ENCODE measurements at places on chromosomes 6 and 20.
A peak's percentile ranks its signal among the peaks of the same experiment; 100 is the strongest.

DNA sequence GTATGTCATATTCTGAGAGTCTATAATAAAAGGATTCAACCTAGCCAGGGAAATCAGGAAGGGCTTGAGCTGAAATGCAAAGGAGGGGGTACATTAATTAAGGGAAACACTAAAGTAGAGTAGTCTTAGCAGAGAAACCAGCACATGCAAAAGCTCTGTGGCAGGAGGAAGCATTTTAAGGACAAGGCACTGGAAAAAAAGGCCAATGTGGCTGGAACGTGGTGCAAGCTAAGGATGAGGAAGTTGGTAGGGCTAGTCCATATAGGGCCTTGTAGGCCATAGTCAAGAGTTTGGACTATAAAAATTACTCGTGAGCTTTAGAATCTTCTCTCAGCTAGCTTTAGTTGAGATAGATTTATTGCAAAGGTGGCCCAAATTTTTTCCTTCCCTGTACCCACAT is 75.2 kb upstream of the TOP1 start:
- no peak for DNase-seq

DNA sequence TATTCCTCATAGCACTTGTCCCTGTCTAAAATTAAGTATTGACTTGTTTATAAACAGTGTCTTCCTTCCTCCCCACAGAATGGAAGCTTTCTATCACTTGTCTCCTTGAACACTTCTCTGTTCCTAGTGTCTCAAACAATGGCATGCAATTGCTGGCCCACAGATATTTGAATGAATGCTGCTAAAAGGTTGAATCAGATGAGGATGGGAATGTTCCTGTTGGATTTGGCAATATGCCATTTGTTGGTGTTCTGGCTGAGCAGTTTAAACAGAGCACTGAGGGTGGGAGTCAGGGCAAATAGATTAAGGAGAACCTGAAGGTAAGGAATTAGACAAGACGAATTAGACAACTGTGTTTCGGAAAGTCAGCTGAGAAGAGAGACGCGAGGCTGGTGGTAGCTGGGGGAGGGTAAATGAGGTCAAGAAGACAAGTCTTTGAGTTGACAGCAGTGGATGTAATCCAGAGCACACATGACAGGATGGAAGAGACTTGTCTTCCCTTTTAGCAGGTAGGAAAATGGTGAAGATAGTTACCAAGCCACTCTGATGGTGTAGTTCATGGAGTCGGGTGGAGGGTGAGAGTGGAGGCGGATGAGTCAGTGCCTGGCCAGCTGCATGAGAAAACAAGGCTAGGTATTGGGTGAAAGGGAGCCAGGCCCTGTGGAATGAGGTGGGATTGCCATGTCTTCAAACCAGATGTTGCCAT is 58.3 kb upstream of the GNRH2 start:
- no peak for DNase-seq

DNA sequence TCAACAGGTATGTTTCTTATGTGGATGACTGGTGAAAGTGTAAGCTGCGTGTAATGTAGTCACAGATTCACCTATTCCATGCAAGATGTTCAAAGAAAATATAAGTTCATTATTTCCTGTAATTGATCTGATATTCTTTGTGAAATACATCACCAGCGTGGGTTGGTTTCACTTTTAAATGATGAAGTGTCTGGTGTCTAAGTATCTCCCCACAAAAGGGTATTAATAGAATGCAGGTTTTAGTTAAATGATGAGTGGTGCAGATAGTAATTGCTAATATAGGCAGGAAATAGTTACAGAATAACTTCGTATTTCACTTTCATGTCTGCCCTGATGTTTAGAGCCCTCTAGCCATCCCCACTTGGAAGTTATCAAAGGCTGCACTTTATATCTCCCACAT is 22.2 kb downstream of the PGBD1 start:
- no peak for DNase-seq

DNA sequence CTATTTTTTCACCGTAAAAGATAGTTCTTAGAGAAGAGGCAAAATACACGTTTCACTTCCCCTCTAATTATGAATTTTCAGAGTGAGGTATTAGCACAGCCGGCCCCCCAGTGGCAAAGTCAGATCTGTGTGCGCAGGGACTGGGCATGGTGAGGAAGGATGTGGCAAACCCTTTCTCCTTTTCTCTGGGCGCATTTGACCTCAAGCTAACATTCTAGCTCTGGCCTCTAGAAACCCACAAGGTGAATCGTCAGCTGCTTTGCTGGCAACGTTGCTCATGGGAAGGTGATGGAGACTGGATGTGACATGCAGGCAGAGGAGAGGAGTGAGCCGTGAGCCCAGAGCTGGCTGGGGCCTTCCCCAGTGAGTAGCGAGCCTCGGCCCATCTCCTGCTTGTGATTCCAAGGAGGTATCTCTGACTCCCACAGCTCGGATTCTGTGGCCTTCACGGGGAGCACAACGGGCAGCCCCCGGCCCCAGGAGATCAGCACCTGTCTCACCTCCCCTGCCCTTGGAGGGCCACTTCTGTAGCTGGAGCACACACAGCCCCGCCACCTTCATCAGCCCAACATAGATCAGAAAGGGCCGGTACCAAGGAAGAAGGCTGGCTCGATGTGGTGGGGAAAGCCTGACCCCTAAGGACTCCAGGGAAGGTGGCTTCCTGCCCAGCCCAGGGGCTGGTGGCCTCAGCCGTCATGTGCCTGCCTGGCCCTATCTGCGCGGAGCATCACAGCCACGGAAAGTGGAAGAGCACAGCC is 152.8 kb downstream of the TAF4 start:
- DNase-seq = no peak

GRCh38 chr6:43817192-43817591 is 47.2 kb downstream of the VEGFA start:
- DNase-seq = no peak

- DNase-seq = no peak
Measured at GRCh38 chr6:134729561-134729960, 220.3 kb downstream of the ALDH8A1 start.

GRCh38 chr6:15914553-15914952 is 214.3 kb upstream of the MYLIP start:
- no peak for DNase-seq

- DNase-seq = no peak
Measured at GRCh38 chr20:34997131-34997561, 41.5 kb downstream of the MYH7B start.

GRCh38 chr6:101730954-101731353 is 337.4 kb downstream of the GRIK2 start:
- no peak for DNase-seq

- no peak for DNase-seq
Measured at GRCh38 chr20:57075603-57076002, 190.8 kb downstream of the BMP7 start.

GRCh38 chr6:13989496-13990144 is 64.9 kb downstream of the RNF182 start:
- no peak for DNase-seq

GRCh38 chr6:53892707-53893106 is 97.9 kb downstream of the LRRC1 start:
- no peak for DNase-seq

DNA sequence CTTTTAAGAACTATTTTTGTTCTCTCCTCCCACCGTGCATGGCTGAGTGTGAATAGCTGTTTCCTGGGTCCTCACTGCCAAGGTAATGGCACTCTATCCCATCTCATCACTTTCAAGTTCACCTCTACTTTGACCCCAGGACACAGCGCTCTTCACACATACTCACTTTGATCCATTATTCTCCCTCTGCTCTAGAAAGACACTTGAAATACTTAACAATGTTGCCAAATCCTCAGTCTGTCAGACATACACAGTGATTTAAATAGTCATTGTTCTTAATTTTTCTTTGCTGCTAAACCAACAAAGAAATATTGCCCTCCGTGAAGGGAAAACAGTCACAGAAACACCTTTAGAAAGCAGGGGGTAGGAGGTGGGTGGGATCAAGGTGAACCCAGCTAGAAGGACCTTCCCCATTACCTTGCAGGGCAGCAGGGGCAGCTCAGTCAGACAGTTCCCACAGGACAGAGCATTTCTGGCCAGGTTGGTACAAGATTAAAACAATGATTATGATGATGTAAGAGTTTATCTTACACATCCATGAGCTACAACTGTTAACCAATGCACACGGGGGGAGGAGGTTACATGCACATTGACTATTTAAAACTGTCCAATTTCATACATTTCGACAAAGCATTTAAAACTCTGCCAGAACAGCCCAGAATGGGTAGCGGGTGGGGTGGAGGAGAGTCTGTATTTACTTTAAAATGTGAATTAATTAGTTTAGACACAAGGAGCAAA is 2.4 kb downstream of the SLC22A23 start:
- no peak for DNase-seq

GRCh38 chr6:3899970-3900439 is 50.8 kb downstream of the FAM50B start:
- DNase-seq = peak; percentile 33

- DNase-seq = no peak
Measured at GRCh38 chr20:50348096-50348495, 157.5 kb downstream of the CEBPB start.

DNA sequence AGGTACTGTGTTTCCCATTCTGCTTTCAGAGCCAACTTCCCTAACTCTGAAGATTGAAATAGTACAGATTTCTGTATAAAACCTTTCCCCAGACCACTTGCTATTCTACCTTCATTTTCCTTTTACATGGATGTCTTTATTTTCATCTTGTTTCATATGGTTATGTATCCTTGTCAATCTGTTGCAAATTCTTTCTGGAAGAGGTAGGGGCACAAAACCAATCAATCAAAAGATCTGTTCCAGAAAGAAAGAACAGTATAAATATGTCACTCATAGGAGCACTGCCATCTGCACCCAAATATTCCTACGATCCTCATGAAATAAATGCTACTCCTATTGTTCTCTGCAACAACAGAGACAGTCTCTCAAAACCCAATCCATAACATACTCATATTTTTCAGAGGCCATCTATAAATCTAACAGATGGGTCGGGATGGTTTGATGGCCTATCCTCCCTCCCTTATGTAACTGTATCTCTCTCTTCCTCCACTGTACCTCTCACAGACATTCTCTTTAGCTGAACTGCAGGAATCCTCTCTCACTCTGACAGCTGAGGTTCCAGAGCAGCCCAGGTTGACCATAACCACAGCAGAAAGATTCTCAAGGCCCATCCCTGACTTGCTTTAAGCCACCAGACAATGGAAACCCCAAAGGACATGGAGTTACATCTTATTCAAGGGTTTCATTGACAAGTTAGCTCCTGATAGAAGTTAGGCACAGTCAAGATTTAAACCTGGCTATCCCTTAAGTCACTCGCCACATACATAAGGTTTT is 112.8 kb downstream of the ZMYND8 start:
- peak; percentile 64 for DNase-seq

DNA sequence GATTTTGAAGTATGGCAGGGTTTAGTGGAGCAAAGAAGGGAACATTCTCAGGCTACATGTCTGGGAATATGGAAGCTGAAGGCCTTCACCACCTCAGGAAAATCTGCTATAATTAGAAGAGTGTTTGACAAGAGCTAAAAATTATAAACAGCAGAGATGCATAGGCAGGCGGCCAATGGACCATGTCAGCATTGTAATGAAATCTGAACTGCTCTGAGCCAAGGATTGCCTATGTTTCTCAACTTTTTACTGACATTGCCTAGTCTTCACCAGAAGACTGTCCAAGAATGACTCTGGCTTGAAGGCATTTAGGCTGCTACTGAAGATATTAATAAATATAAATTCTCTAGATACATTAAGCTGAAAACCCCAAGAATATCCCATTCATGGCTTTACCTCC is 84.1 kb downstream of the C6orf52 start:
- DNase-seq = no peak

- DNase-seq = no peak
Measured at GRCh38 chr20:31565699-31566318, 39.3 kb upstream of the ID1 start.

- DNase-seq = no peak
Measured at GRCh38 chr6:4503700-4504099, 272.5 kb upstream of the CDYL start.

DNA sequence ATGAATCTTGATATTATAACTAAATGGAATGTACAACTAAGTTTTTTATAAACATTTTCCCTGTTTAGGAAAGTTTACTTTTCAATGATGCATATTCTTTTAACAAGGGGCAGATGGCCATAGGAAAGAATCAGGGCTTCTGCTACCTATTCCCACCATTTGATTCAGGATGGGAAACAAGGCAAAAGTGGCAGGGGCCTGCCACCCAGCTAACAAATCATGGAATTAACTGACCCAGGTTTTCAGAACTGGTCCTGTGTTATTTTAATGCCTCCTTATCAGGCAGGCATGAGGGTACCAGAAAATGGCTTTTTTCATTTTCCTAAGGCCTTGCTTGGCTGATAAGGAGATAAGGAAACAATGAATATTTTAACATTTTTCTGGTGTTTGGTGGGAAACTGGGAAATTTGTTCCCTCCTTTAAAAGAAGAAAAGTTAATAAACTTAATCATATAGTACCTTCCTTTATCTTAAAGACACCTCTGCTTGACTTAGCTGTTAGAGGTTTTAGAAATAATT is 6.7 kb downstream of the POU3F2 start:
- DNase-seq = no peak

- no peak for DNase-seq
Measured at GRCh38 chr20:58708246-58708931, 15.8 kb downstream of the NPEPL1 start.

- DNase-seq = no peak
Measured at GRCh38 chr20:40331807-40332560, 357.1 kb downstream of the MAFB start.

- no peak for DNase-seq
Measured at GRCh38 chr6:43793154-43793874, 23.3 kb downstream of the VEGFA start.

GRCh38 chr6:51265426-51265825 is 446.8 kb downstream of the TFAP2B start:
- DNase-seq = no peak

DNA sequence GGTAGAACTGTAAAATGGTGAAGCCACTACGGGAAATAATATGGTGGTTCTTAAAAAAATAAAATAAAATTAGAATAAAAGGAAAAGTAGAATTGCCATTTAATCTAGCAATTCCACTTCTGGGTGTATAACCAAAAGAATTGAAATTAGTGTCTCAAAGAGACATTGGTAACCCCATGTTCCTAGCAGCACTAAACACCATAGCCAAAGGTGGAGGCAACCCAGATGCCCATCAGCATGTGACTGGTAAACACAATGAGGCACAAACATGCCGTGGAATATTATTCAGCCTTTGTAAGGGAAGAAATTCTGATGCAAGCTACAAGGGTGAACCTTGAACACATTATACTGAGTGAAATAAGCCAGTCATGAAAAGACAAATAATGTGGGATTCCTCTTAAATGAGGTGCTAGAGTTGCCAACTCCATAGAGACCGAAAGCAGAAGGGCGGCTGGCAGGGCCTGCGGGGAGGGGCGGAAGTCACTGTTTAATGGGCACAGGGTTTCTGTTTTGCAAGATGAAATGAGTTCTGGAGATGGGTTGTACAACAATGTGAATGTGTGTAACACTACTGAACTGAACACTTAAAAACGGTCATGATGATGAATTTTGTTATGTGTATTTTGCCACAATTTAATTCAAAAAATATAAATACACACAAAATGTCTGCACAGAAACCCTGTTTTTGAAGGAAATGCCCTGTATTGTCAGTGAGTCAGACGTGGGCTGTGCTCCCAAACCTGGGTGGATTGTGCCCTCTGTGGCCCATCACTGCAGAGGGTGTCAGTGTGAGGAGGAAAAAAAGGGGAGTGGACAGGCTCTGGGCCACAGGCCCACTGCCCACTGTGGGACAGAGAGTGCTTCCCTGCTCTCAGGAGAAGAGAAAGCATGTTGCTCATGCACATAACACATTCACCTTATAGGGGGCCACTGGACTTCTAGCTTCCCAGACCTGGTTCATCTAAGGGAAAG is 49.6 kb upstream of the CD93 start:
- no peak for DNase-seq
